ENCODE measurements at places on chromosomes 6 and 20.

GRCh38 chr20:36775826-36776225 is 2.3 kb upstream of the DSN1 start:
- no peak for DNase-seq

- DNase-seq, result no peak
These were observed 30.1 kb downstream of the RIMS4 start for GRCh38 chr20:44780226-44780625.

GRCh38 chr6:42354702-42355101 is 97.0 kb downstream of the TRERF1 start:
- DNase-seq, result no peak

DNA sequence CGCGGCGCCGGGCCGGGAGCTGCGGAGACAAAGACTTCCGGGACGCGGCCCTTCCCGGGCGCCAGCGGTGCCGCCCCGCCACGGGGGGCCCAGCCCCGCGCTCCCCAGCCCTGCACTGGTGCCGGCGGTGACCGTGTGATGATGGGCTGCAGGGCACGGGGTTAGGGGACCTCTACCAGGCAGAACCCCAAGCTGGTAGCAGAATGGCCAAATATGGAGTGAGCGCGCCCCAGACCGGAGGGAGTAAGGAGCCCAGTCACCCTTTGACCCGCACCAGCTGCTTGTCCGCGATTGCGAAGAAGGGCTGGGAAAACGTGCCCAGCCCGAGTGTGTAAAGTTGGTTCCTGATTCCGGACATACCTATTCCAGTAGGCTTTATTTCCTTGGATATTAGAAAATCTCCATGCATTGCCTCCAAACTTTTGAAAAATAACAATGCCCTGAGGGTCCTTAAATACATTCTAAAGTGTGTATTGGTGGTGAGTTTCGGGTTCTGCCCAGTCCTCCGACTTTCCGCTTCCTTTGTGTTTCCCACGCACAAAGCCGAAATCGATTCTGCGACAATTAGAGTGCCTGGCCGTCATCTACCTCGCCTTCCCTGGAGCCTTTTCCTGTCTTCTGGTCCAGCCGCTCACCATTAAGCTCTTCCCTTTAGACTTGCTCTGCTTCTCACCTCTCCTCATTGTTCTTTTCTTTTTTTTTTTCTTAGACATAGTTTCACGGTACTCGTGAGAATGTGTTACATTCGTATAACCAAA is 1.1 kb downstream of the ABRACL start:
- peak; percentile 30 for DNase-seq

GRCh38 chr6:141946502-141946901 is 186.2 kb upstream of the GJE1 start:
- DNase-seq, result no peak

- no peak for DNase-seq
These were observed 223.4 kb upstream of the TAB2 start for GRCh38 chr6:149094156-149094555.

- DNase-seq, result no peak
These were observed 198.6 kb downstream of the MMUT start for GRCh38 chr6:49264496-49264895.

DNA sequence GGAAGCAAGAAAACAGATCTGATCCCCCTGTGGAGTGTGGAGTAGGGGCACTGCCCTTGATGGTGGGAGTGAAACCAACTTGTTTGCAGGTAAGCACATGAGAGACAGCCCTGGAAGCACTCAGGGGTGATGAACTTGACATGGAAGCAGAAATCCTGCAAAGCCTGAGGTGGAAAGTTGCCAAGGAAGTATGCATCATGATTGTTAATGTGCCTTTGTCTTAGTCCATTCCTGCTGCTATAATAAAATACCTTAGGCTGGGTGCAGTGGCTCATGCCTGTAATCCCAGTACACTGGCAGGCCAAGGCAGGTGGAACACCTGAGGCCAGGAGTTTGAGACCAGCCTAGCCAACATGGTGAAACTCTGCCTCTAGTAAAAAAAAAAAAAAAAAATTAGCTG is 40.2 kb upstream of the IFNGR1 start:
- DNase-seq, result no peak

- no peak for DNase-seq
These were observed 12.5 kb downstream of the CAP2 start for GRCh38 chr6:17405944-17406245.

DNA sequence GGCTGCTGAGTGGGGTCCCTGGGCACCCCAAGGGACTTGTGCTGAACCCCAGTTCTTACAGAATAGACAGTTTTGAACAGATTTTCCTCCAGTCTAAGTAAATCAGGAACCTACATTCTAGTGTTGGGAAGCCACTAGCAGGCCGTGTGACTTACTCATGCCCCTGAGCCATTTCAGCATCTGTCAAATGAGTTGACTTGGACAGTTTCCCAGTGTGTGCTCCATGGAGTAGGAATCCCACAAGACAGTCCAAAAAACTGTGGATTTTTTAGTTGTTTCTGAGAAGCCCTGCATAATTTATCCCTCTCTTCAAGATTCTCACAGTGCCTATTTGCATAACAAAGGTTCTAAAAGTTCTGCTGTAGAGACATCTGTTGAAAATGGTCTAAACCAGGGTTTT is 2.1 kb downstream of the GABRR2 start:
- peak; percentile 8 for DNase-seq

DNA sequence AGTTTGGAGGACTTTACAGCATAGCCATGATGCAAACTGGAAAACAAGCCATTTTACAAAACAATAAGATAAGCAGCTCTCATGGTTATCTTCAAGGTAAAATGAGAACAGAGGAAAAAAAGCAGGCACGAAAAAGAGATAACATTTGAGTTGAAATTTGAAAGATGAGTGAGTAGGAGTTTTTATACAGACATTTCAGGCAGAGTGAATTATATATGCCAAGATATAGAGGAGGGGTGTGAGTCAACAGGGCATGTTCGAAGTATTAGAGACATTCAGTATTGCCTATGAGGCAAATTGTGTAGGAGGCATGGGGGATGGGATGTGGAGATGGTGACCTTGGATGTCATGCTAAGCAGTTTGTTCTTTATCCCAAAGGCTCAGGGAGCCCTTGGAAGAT is 240.5 kb upstream of the MAN1A1 start:
- no peak for DNase-seq

- DNase-seq, result no peak
These were observed 44.8 kb downstream of the FGD2 start for GRCh38 chr6:37050045-37050853.

DNA sequence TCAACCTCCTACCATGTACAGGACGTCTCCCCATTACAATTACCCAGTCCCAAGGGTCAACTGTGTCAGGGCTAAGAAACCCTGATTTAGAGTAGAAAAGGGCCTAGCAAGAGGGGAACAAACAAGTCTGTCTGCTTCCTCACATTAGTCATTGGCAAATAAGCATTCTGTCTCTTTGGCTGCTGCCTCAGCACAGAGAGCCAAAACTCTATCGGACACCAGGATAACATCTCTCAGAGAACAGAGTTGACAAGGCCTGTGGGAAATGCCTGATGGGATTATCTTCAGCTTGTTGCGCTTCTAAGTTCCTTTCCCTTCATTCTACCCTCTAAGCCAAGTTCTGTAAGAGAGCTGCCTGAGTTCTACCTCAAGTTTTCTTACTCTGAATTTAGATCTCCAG is 19.0 kb upstream of the VSX1 start:
- no peak for DNase-seq

GRCh38 chr6:133969285-133969920 is 16.4 kb downstream of the TBPL1 start:
- no peak for DNase-seq

DNA sequence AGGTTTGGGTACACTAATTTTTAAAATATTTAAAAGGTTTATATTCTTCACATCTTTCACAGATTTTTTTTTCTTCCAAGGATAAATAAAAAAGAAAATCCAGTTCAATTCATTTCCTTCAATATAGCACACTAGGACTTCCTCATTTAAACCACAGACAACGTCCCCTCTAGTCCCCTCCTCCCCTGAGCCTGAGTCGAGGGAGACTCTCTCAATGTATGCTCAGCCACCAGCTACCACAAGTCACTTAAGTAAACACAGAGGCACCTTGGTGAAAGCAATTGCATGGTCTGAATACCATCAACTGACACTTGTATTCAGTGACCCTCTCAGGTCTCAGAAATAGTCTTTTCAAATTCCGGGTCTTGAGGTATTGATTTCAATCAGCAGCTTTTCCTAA is 88.6 kb downstream of the SIM1 start:
- no peak for DNase-seq

GRCh38 chr20:49979030-49979832 is 3.5 kb upstream of the SNAI1 start:
- DNase-seq, result peak; percentile 42
